CD4-positive, alpha-beta memory T cell (primary cell): ENCODE measurements at places on chromosomes 7 and 10. TPM values are rescaled to one million over a fixed set of nuclear protein-coding genes. Genes with fewer than 3 reads are reported as not detected.

Gene POLR2J2
- total RNA-seq, result 21.8 TPM

GRCh38 chr7:157596471-157596870 lies 259.7 kb downstream of the DNAJB6 start:
- no peaks in the 10 kb centered on the region for H3K36me3 ChIP-seq
- no peak for DNase-seq
- no peaks in the 10 kb centered on the region for H3K27me3 ChIP-seq
- H3K27ac ChIP-seq, result no peak overlapping the region

DNA sequence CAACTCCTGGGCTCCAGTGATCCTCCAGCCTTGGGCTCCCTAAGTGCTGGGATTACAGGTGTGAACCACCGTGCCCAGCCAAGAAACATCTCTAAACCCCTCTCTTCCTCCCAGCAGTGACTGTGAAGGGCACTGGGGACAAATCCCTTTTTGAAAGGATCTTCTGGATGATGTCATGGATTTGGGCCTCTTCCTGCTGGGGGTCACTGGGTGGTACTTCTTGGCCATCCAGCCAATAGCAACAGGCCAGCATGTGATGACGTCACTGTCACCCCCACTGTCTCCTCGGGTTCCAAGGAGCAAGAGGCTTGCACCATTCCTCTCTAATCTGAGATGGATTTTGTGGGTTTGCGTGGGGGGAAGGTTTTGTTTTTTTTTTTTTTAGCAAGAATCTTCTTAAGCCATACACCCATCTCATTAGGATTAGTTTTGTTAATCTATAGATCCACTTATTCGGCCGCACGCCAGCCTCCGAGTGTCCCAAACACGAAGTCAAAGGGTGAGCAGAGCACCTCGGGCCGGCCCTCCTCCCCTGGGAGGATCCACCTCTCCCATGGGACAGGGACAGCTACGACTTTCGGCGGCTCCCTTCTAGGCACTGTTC lies 29.4 kb upstream of the TNRC18 start:
- no peak overlapping the region for H3K4me3 ChIP-seq
- no peaks in the 10 kb centered on the region for H3K4me1 ChIP-seq
- H3K27me3 ChIP-seq, result no peaks in the 10 kb centered on the region
- H3K36me3 ChIP-seq, result no peaks in the 10 kb centered on the region
- H3K27ac ChIP-seq, result no peak overlapping the region

GRCh38 chr10:21364196-21365114 lies 161.0 kb downstream of the SKIDA1 start:
- H3K27ac ChIP-seq, result no peak overlapping the region
- no peaks in the 10 kb centered on the region for H3K27me3 ChIP-seq
- H3K4me3 ChIP-seq, result no peak overlapping the region
- H3K36me3 ChIP-seq, result no peaks in the 10 kb centered on the region
- no peaks in the 10 kb centered on the region for H3K4me1 ChIP-seq

GRCh38 chr10:84820120-84820519 lies 491.7 kb downstream of the CCSER2 start:
- H3K27ac ChIP-seq, result no peak overlapping the region
- H3K27me3 ChIP-seq, result no peaks in the 10 kb centered on the region
- no peaks in the 10 kb centered on the region for H3K36me3 ChIP-seq

- no peaks in the 10 kb centered on the region for H3K27me3 ChIP-seq
- H3K4me1 ChIP-seq, result no peaks in the 10 kb centered on the region
- H3K36me3 ChIP-seq, result no peaks in the 10 kb centered on the region
Measured at GRCh38 chr7:126716321-126716720, 536.4 kb downstream of the GRM8 start.

DNA sequence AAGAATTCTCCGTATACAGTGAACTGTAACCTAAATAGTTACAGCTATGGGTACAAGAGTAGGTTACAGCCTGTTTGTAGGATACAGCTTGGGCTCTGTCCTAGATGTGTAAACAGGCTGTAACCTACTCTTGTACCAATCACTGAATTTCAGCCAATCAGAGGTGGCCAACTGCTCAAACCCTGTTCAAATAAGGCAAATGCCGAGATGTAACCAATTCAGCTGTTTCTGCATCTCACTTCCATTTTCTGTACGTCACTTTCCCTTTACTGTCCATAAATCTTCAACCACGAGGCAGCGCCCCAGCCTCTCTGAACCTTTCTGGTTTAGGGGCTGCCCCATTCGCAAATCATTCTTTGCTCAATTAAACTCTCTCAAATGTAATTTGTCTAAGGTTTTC lies 8.3 kb upstream of the MMP21 start:
- H3K4me3 ChIP-seq, result no peak overlapping the region
- no peak overlapping the region for H3K27ac ChIP-seq
- no peak for DNase-seq
- H3K36me3 ChIP-seq, result peaks cover 4% of the 10 kb centered on the region
